ENCODE measurements at places on chromosomes 1 and 21.

GRCh38 chr1:218345673-218346390 lies 696 bp downstream of the TGFB2 start:
- DNase-seq: peak; percentile 69

GRCh38 chr1:244651956-244652622 lies 837 bp upstream of the DESI2 start:
- DNase-seq: peak; percentile 44

DNA sequence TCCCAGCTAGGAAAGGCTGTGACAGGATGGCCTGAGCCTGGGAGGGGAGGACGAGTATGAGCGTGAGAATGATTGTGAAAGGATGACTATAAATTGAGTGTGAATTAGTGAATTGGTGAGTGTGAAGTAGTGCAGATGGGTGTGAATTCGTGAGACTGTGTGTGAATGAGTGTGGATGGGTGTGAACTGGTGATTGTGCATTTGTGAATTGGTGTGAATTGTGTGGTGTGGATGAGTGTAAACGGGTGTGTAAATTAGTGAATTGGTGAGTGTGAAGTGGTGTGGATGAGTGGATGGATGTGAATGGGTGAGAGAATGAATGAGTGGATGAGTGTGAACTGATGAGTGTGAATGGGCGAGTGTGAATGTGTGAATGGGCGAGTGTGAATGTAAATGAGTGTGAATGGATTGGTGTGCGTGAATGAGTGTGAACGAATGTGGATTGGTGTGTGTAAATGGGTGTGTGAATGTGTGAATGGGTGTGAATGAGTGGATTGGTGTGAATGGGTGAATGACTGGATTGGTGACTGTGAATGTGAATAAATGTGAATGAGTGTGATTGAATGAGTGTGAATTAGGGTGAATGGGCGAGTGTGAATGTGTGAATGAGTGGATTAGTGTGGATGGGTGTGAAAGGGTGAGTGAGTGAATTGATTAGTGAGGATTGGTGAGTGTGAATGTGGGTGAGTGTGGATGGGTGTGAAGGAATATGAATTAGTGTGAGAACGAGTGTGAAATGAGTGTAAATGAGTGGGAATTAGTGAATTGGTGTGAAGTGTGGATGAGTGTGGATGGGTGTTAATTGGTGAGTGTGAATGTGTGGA lies 7.7 kb upstream of the MXRA8 start:
- DNase-seq: no peak

DNA sequence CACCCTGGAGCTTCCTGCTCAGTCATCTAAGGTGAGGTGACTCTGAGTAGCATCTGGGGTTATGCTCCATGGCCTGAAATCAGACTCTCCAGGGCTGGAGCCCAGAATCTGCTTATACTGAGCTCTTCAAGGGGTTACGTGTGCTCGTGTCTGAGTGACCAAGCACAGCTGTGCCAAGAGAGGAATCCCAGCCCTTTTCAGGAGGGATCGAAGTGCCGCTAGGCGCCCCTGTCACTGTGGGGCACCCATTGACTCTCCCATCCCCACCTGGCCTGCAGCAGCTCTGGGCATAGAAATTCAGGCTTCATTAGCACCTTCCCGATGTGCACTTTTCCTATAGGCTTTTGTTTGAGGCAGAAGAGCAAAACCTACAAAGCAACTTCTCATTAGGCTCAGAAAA lies 13.8 kb downstream of the VASH2 start:
- DNase-seq: no peak

DNA sequence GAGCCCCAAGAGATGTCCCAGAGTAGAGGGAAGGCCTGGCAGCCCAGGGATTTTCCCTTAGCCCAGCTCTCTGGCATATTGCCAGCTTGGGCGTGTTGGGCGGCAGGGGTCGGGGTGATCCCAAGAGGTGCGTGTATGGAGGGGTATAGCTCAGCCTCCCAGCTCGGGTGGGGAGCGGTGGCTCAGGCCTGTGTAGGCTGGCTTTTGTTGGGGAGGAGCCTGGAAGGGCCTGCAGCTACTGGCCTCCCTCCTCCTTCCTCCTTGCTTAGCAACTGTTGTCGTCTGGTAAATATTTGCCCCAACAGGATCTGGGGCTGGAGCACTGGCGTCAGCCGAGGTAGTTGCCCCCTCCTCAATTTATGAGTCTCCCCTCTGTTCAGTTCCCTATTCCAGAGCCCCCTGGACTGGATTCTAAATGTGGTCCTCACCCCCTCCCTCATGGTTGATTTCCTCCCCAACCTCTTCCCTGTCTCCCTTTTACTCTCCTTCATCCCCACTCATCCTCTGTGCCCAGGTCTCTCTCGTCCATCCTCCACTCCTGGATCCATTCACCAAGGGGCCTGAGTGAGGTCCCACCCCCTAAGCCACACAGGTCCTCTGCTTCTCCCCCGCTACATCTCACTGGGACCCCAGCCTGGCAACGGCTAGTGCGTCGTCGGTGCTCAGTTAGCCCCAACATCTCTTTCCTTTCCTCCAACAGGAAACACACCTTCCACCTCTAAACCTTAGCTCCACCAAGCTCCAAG lies 10.3 kb upstream of the LMNA start:
- DNase-seq: peak; percentile 75

DNA sequence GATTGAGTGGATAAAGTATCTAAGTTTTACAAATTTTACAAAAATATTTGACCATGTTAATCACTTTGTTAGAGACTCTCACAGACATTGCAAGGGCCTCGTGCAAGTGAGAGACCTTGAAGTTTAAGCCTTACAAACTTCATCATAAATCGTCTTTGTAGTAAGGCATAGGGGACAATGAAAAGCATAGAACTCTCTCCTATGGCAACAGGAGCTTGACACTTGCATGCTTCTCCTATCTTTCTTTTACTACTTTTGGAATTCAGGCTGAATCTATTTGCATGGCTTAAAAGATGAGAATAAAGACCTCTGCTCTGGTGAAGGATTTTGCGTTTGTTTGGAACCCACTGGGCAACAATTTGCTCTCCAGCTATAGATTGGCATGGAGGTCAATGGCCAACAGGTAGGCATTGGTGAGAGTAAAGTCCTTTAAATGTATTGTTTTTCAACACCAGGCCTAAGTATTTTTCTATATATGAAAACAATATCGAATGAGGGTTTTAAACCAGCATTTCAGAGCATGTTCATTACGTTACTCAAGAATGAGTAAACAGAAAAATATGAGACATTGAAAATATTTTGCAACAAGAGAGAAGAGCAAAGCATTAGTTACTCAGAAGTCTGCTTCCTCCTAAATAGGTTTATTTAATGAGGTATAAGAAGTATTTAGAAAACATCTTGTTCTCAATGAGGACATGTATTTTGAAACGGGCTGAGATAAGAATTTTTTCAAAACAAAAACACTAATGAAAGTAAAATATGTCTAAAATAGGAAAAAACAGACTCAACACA lies 192.2 kb downstream of the TGFB2 start:
- no peak for DNase-seq

DNA sequence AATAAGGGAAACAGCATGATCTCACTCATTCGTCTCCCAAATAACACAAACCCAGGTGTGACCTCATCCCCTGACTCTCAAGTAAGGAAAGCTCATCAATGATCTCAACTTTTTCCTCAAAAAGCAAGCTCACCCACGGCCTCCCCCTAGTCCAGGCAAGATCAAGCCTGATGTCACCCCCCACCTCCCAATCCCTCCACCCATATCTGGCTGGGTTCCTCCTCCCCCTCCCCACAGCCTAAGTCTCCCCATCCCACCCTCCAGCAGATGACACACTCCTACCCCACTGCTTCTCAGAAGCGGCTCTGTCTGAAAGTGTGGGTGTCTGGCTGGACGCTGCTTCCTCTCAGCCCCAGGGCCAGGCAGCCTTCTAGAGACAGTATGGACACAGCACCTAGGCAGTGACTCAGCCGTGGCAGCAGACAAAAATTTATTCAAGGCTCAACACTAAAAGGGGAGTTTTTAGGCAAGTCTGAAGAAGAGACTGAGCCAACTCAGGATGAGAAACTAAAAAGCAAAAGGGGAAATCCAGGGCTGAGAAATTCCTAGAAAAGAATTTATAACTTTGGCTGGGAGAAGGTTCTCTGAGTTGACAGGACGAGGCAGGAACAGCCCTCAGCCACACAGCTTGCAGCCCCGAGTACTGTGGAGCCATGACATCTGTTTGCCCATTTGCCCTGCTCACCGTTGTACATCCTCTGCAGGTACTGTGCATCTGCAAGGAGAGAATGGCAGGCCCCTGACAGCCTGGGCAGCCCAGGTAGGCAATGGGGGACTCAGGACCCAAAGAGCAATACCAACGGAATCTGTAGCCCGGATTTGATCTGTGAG lies 81.6 kb upstream of the LRRC8D start:
- no peak for DNase-seq

DNA sequence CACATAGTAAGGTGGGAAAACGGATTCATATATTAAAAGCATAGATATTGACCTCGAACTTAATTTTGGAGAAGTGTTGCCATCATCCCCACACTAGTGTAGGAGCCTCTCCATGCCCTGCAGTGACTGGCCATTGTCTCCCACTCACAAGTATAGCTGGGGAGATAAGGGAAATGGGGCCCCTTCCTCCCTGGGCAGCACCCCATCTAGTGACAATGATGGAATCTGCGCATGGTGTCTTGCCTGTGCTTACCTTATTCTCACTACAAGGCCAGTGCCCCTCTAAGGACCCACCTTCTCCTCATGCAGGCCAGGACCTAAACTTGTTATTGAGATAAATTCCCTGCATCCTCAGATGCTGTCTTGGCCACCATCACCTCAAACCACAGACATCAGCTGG lies 374.9 kb downstream of the NTNG1 start:
- no peak for DNase-seq

- DNase-seq: no peak
Measured at GRCh38 chr1:173867141-173867752, 542 bp downstream of the GAS5 start.

DNA sequence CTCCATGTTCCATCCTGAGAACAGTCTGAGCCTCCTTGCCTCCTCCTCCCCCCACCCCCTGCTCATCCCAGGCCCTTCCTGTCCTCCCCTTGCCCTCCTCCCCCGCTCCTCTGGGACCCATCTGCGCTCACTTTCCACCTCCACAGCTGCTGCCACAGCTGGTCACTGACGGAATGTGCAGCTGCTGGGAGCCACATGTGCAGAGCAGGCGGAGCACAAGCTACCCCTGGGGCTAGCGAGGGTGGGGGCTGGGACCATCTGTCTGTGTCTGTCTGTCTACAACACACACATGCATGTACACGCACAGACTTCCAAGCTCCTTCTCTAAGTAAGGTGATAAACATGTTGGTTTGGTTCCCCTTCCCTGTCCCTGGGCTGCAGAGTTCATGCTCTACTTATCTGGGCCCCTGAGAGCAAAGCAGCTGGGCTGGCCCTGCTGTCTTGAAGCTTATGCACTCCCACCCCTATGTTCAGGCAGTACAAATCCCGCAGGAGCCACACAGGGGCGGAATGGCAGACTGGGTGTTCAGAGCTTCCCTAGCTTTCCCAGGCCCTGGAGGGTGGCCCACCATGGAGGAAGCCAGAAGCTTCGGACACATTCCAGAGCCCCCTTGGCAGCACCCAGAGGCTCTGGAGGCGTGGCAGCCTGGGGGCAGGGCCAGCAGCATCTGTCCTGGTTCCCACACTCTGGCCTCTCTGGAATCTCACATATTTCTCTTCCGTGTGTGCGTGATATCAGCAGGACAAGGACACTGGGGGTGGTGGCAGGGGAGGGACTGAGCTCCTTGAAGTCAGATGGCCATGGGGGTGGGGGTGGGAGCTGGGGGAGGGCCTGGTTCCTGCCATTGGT lies 7.0 kb upstream of the HEYL start:
- peak; percentile 73 for DNase-seq

DNA sequence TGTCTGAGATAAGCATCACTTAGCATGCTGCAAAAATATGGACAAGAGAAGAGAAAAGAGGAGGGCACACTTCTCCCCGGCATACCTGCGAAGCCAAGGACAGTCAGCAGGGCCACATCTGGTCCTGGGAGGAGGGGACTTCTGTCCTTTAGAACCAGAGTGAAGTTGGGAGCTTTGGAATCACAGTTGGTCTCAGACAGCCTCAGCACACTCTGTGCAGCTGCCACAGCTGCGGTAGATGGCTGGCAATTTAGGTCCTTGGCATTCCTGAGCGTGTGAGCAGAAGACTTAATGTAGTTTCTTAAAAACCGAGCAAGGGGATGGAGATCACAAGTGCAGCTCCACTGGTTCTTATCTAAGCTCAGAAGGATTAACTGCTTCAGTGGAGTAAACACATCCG lies 32.3 kb downstream of the LRRC53 start:
- DNase-seq: no peak

DNA sequence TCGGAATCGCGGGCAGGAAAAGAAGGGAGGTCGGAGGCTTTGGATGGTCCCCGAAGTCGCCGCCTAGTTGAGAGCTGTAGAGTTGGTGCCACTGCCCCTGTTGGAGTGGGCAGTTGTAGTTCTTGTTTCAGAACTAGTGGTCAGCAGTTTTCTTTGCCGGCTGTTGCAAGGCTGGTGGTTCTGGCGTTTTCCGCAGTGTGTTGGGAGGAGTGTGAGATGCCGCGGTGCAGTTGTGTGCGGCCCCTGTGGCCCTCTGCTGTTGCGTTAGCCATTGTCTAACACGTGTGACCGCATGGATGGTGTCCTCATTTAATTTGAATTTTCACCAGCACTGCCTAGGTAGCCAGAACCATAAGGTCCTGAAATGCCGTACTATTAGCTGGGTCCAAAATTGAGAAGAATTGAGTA lies 1.4 kb downstream of the ARF1 start:
- no peak for DNase-seq

GRCh38 chr1:181351740-181352139 lies 131.6 kb upstream of the CACNA1E start:
- DNase-seq: no peak

GRCh38 chr1:21966247-21967000 lies 10.4 kb upstream of the CELA3B start:
- DNase-seq: no peak

- peak; percentile 23 for DNase-seq
Measured at GRCh38 chr1:214349781-214350180, 68.8 kb downstream of the SMYD2 start.

DNA sequence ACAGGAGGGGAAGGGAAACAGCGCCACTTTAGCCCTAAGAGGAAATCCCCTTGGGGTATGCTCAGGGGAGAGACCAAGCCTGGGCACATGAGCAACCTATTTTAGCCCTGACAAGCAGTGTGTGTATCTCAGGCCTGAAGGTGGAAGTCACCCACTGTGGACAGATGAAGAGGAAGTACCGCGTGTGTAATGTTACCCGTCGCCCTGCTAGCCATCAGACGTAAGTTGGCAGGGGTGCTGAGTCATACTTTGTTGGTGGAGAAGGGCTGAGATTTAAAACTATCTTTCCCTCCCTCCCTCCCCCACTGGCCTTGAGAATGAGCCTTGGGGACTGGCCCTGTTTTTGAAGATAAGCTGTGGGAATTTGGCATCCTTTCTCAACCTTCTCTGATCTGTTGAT lies 11.2 kb downstream of the AGO1 start:
- DNase-seq: no peak

DNA sequence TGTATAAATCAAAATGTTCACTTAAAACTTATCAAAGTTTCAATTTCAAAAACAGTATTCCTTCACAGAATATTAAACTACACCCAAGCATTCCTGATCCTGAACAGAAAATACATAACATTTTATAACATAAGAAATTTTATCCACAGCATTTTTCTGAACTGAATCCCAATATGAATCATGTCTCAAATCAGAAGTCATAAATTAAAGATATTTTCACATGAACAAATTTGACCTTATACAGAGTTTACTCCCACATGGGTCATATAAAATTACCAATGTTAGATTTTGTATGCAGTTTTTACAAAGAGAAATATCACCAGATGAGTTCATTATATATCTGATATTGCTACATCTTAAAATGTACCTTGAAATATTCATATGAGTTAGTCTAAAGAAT lies 48.6 kb upstream of the ASPM start:
- no peak for DNase-seq

GRCh38 chr1:101022294-101022693 lies 3.3 kb downstream of the DPH5 start:
- DNase-seq: no peak
